Right ventricle myocardium inferior (tissue), 1 donor: ENCODE measurements at places on chromosomes 7 and 10. TPM values are rescaled to one million over a fixed set of nuclear protein-coding genes. Genes with fewer than 3 reads are reported as not detected.

The TCAF2 gene
- total RNA-seq: 0.38 TPM

- DNase-seq: no peak
Observed at GRCh38 chr10:77494327-77494726, 143.3 kb downstream of the KCNMA1 start.

DNA sequence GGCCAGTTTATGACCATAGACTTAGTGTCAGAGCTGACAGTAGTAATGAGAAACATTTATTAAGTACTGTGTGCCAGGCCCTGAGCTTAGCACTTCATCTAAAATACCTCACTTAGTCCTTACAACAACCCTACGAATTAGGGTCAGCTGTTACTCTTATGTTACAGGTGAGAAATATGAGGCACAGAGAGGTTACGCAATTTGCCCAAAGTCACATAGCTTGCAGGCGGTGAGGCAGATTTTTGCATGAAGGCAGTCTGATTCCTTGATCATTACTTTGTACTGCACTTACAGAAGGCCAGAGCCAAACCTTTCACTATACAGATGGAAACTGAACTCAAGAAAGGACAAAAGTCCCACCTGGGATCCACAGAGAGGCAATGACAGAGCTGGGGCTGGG lies 10.2 kb downstream of the CDH23 start:
- DNase-seq: no peak

- DNase-seq: no peak
Observed at GRCh38 chr10:44908066-44908749, 2.9 kb upstream of the TMEM72 start.

- peak; percentile 90 for DNase-seq
Observed at GRCh38 chr10:97714401-97715258, 1.1 kb downstream of the MARVELD1 start.

GRCh38 chr10:49598164-49598856 lies 11.8 kb upstream of the SLC18A3 start:
- DNase-seq: no peak

GRCh38 chr7:134932707-134933370 lies 53.5 kb upstream of the AGBL3 start:
- peak; percentile 69 for DNase-seq

The EMX2 gene
- not detected for total RNA-seq

GRCh38 chr10:44714451-44714850 lies 196.7 kb upstream of the TMEM72 start:
- no peak for DNase-seq

DNA sequence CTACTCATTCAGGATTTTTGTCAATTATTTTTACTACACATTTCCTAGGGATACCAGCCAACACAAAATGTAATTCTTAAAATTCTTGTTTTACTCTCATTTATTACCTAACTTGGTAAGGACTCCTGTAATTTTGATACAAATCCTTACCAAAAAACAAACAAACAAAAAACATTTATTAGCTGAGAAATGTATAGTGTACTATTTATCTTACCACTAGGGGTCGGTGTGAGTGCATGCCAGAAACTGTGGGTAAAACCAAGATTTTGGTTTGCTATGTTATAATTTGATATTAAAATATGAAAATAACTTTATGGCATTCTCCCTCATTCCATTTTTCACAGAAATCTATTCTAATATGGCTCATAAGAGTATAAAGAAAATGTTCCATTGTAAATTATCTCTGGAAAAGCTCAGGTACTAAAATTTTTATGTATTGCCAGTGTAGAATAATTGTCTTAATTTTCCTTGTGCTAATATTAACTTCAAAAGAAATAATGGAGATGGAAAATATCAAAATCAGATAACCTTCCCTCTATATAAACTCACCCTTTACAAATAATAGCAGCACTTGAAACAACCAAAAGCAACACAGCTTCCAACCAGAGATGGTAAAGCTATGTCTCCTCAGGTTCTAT lies 290.8 kb upstream of the PCDH15 start:
- no peak for DNase-seq
